ENCODE measurements at places on chromosomes 16 and 17.

- no peak for DNase-seq
Observed at GRCh38 chr17:1078831-1079561, 82.1 kb downstream of the TIMM22 start.

DNA sequence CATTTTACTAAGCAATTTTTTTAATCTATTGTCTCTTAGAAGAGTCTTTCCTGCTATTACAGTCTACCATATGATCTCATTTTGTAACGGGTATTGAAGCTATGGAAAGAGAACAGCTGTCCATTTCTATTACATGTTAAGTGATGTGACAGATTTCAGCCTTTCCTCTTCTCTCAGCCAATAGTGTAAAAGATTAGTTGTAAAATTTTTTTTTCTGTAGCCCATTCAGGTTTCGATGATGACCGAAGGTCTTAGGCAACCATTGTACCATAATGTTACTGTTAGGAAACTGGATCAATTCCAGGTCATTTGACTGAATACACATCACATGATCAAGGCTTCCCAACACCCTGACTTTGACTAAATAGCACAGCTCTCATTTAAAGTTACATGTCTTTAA, 147.6 kb upstream of the HLF start:
- DNase-seq: no peak

- peak; percentile 36 for DNase-seq
Observed at GRCh38 chr16:88815901-88816589, 4.3 kb upstream of the APRT start.

- no peak for DNase-seq
Observed at GRCh38 chr16:81973737-81974136, 37.5 kb downstream of the SDR42E1 start.

DNA sequence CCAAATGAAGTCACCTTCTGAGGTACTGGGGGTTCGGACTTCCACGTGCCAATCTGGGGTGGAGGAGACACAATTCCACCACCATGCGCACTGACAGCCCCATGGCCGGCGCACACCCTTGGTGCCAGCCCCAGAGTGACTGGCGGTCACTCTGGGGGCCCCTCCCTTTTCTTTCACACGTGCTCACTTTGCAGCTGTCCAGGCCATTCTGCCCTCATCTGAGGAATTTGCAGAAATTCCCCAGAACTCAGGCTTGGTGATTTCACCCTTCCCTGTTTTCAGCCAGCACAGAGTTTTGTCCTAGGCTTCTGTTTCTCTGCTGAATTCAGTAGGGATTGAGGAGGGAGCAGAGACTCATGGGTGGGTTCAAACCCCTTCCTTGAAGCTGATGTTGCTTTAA, 54.8 kb downstream of the CDRT4 start:
- no peak for DNase-seq

- DNase-seq: no peak
Observed at GRCh38 chr17:10135539-10136257, 62.7 kb downstream of the GAS7 start.

- no peak for DNase-seq
Observed at GRCh38 chr17:42016411-42016831, 818 bp downstream of the DNAJC7 start.

GRCh38 chr17:36602924-36603384, 1.6 kb downstream of the MRM1 start:
- DNase-seq: peak; percentile 62

- DNase-seq: no peak
Observed at GRCh38 chr17:77843896-77844295, 114.6 kb upstream of the TNRC6C start.

DNA sequence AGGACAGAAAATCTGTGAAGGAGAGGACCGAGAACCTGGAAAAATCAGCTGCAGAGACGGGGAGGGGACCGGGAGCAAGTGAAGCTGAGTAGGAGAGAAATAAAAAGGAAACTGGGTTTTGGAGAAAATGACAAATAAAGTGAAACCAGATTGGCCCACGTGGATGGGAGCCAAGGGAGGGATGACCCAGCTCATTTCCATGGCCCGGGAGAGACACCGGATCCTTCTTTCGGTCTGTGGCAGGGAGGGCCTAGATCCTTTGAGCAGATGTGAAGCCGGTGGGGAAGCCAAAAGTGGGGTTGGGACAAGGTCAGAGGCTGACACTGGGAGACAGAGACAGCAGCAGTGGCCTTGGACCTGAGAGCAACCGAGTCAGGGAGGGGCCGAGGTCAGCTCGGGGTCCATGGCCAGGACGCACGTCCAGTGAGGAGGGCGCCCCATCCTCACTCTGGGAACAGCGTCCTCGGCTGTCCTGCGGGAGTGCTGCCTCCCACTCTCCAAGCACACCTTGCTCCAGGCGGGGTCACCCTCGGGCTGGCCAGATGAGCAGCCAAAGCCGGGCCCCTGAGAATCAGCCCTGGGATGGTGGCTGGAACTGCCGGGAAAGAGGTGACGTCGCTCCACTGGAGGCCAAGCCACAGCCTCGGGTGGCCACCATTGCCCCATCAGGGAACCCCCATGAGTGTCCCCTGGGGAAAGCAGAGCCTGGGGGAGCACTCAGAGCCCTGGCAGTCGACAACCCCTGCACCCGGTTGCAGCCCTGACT, 50.8 kb upstream of the CDR2 start:
- no peak for DNase-seq

DNA sequence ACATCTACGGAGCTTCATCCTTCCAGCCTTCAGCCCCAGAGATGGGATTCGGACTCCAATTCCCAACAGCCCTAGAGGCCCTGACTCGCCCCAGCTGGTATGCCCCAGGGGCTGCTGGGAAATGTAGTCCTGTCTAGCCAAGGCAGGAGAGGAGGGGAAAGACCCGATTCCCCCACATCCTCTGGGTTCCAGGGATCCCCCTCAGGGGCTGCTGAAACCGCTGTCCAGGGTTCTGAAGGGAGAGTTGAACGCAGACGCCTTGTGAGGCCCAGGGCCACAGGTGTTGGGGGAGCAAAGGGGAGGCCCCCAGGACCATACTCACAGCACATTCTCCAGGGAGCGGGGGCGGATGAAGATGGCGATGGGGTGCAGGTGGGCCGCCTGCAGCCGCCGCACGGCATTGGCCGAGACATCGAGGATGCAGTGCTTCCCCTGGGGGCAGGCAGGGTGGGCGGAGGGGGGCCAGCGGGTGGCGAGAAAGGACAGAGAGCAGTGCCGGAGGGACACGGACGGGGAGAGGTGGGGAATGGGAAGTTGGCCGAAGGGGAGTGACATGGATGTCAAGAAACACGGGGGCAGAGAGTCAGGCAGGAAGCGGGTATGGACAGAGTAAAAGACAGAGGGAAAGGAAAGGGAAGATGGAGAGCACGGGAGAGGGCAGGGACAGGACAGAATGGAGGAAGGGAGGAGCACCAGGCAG, 12.6 kb upstream of the ASGR1 start:
- no peak for DNase-seq

DNA sequence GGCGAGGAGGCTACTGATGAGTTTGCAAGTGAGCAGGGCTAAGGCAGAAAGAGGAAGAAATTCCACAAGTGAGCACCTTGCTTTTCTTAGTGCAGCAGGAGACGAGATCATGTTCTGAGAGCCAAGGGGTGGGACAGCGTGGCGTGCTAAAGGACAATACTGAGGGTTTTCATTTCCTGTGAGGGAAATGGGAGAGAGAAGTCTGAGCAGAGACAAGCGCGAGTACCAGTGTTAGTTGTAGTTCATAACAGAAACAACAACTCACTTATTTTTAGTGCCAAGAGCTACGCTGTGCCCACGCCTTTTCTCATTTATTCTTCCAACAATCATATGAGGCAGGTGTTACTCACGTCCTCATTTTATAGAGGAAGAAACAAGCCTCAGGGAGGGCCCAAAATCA, 2.3 kb downstream of the SPACA3 start:
- DNase-seq: no peak

- no peak for DNase-seq
Observed at GRCh38 chr16:12659871-12660270, 143.8 kb downstream of the CPPED1 start.

GRCh38 chr17:63455417-63455816, 9.3 kb upstream of the CYB561 start:
- no peak for DNase-seq

DNA sequence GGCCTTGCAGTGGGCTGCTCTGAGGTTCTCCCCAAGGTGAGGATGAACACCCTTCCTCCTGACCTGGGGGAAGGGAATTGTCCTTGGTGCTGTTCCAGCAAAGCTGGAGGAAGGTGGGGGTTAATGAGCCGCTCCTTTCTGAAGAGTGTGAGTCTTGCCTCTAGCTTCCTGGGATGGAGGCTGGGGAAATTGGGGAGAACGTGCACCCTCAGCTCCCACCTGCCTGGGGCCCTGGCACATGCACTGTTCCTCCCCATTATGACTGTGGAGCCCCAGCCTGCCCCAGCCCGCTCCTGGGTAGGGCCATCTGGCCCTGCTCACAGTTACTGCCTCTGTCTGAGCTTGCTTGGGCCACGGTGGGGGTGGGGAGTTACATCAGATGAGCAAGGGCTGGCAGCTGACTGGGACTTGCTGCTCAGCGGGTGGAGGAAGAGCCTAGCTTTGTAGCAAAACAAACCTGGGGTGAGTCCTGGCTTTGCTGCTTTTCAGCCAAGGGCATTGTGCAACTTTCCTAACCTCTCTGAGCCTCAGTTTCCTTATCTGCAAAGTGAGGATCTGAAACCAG, 11.1 kb downstream of the TNS4 start:
- no peak for DNase-seq

DNA sequence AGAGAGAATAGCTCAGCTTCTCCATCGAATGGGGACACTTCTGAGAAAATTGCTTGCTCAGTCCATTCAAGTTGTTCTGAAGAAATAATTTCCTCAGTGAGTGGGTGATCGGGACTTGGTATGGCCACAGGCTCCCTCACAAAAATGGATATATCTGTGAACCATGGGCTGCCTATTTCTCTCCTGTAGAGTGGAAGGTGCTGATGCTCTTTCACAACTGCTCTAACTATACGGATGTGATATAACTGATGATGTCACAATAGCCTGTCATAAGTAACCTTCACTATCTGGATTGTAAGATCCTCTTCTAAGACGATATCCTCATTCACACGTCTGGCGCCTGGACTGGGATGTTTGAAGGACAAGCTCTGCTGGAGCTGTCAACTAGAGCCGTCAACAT, 4.7 kb upstream of the CCL18 start:
- DNase-seq: no peak

GRCh38 chr17:49197346-49197998, 12.9 kb downstream of the GNGT2 start:
- DNase-seq: no peak

Measured in T follicular helper cell (primary cell).